ENCODE measurements at places on chromosomes 5 and 9.

GRCh38 chr5:10250806-10251276 lies 761 bp downstream of the CCT5 start:
- DNase-seq, result peak; percentile 40

- no peak for DNase-seq
Measured at GRCh38 chr5:1471240-1471853, 26.1 kb upstream of the SLC6A3 start.

DNA sequence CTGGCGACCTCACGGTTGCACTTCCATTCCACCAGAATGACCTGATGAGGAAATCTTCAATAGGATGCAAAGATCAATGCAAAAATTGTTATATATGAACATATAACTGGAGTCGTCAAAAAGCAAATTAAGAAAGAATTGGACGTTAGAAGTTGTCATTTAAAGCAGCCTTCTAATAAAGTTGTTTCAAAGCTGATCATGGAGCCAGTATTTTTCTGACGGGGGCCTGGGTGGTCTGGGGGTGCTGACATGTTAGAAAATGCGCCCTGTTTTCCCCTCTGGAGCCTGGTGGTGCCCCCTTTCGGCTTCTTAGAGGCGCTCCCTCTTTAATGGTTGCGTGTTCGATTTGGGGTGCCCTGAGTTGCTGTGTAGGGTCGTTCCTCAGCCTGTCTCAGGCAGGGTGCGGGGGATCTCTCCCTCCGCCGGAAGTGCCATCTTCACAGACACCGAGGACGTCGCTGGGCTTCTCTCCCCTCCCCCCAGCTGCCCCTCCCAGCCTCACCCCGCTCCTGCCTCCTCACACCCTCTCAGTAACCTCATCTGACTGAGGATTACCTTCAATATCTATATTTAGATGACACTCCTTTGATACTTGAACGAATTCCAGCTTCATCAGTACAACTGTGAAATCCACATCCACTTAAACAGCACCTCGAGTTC lies 18.3 kb downstream of the PTGES2 start:
- DNase-seq, result no peak

DNA sequence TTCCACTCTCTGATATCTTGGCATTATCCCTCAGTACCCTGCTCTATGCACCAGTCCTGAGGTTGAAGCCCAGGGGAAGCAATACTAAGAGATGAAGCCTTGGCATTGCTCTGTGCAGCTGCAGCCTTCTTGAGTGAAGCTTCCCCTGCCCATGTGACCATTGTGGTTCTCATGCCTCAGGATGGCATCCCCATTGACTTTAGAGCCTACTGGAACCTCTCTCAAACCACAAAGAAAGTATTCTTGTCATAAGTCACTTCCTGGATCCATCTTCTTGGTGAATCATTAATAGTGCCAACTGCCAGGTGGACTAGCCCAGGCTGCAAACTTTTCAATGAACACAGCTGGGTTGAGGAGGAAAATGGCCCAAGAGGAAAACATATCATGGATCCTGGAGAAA lies 283.9 kb upstream of the RFX3 start:
- no peak for DNase-seq

- DNase-seq, result no peak
Measured at GRCh38 chr9:100600521-100601079, 22.7 kb downstream of the CAVIN4 start.

DNA sequence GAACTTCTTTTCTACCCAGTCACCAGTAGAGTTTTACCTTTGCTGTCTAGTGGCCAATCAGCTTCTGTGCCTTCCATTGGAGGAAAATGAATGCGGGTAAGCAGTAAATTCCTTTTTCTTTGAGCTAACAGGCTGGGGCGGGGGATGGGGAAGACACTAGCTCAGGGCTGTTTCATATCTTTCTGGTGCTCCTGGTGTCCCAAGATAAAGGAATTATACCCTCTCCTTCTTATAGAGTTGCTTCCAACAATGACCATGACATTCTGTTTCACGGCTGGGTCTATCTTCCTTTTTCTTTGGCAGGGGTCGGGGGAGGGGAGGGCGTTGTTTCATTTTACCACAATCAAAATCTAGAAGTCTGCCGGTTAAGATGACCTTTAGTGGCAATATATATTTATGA lies 51.2 kb upstream of the RPS23 start:
- no peak for DNase-seq

DNA sequence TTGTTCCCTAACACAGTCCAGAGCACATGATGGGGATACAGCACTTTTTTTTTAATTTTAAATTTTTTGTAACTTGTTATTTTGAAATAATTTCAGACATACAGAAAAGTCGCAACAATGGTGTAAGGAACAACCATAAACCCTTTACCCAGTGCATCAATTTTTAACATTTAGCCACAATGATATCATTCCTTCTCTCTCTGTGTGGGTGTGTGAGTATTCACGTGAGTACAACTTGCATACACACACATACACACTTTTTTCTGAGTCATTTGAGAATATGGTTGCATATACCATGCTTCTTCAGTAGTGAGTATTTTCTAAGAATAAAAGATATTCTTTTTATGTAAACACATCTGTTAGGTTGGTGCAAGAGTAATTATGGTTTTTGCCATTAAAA lies 135.2 kb downstream of the ARHGAP26 start:
- no peak for DNase-seq

DNA sequence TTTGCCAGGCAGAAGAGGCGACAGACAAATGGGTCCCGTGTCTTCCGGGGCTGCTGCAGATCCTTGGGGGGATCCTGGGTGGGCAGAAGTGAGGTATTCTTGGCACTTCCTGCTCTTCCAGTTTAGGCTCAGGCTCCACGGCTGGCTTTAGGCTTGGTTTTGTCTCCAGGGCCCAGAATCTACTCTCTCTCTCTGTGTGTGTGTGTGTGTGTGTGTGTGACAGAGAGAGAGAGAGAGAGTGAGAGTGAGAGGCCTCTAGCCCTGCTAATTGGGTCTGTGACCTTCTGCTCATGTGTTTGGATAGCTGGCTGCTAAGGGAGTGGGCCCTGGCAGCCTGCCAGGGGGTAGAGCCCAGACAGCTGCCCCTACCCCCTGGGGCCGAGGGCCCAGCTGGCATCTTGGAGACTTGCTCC lies 39.3 kb downstream of the CRB2 start:
- no peak for DNase-seq

- DNase-seq, result no peak
Measured at GRCh38 chr9:133210202-133210532, 1.1 kb upstream of the OBP2B start.

DNA sequence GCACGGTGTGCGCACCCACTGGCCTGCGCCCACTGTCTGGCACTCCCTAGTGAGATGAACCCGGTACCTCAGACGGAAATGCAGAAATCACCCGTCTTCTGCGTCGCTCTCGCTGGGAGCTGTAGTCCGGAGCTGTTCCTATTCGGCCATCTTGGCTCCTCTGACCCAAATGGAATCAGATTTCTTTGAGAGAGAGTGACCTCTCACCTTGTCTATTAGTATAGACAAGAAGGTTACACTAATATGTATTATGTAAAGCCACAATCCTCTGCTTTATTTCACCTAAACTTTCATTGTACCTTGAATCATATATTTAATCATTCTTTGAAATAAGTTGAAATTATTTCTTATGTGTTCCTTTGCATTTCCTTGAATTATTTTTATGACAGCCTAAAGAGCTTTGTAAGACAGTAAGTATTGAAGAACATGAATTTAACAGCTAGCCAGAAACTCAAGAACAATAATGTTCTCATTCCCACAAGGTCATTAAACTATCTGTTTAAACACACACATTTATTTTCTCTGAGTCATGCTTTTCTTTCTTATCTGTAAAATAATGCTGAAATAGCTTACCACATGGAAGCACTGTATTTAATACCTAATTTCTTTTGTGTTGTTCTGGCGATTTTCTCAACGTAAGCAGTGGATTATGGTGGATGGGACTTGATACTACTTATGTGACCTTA lies 91.8 kb upstream of the DMRTA1 start:
- no peak for DNase-seq

- peak; percentile 46 for DNase-seq
Measured at GRCh38 chr9:113614843-113615648, 151.5 kb downstream of the RGS3 start.

DNA sequence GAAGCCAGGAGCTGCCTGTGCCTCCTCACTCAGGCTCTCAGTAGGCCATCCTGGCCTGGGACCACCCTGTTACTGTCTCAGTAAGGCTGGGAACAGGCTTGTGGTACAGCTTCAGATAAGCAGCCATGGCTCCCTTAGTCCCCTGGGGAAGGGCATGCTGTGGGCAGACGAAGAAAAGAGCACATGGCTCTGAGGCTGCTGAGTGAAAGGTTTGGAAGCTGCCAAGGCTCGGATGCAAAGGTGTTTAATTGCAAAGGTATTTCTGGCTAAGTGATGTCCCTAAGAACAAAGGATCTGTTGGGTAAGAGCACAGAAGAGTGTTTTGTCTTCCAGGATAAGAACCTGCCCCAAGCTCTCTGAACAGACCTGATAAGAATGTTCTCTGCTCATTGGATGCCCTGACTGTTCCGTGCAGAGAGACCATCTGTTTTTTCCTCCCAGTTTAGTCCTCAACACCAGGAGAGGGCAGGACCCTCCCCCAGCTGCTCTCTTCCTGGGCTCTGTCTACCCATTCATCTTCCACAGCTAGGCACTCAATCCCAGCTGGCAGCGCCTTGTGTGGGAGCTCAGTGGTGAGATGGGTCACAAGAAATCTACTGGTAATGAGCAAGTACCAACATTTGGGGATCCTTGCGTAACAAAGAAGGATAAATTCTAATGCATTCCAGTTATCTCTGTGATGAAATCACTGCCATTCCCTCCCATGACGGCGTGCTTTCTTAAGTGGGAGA lies 17.7 kb downstream of the ANGPTL2 start:
- no peak for DNase-seq

DNA sequence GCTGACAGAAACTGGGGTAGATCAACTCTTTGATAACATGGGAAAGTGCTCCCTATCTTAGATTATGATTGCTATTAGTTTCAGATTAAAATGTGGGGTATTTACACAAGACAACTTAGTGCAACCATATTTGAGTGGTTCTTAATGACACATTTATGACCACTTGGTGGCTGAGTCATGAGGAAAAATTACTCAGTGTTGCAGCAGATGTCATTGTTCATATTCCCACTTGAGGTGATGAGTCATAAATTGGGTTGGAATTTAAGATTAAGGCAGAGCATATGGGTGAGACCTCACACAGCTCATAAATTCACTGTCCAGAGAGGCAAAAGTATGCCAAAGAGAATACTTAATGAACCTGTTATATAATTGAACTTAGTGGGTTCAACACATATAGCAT lies 408.3 kb downstream of the DMRT2 start:
- no peak for DNase-seq

DNA sequence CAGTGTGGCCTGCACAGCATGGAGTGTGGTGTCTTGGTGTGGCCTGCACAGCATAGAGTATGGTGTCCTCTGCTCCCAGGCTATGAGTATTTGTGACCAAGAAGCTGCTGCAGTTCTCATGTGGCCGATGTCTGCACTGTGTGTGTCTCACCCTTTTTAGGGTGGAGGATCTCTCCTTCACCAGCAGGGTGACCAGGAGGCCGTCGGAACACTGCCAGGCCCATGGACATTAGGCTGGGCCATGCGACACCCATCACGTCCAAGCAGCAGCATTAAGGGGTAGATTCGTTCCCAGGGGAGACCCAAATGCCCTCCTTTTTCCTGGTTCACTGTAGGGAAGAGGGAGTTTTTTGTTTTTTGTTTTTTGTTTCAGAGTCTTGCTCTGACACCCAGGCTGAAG lies 115.3 kb upstream of the SPIN1 start:
- DNase-seq, result no peak

GRCh38 chr9:113011911-113012381 lies at the start of gene ZNF883:
Gene ZNF883 (minus strand): TSS chr9:113012192.
- peak; percentile 16 for DNase-seq

DNA sequence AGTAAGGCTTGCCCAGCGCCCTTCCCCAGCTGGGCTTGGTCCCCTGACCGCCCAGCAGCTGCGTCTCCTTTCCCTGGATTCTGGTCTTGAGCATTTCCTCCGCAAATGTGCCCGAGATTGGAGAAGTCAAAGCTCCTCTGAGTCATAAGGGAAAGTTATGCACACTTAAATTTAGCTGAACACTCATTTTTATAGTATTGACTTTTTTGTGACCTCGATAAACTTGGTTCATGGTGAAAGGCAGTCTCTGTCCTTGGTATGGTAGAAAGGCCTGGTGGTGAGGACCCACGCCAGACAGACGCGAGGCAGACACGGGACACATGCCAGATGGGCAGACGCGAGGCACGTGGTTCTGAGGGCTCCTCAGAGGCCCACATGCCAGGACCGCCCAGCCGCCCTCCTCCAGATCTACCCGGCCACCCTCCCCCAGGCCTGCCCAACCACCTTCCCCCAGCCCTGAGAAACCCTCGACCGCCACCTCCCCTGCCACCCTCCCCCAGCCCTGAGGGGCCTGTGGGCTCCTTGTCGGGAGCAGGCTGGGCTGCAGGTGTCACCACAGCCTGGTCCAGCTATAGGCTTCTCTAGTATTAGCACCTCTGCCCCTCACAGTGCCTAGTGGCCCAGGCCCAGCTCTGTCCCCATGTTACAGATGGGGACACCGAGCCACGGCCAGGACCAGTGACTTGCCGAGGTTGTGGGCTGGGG lies 60.9 kb upstream of the CACNA1B start:
- no peak for DNase-seq

DNA sequence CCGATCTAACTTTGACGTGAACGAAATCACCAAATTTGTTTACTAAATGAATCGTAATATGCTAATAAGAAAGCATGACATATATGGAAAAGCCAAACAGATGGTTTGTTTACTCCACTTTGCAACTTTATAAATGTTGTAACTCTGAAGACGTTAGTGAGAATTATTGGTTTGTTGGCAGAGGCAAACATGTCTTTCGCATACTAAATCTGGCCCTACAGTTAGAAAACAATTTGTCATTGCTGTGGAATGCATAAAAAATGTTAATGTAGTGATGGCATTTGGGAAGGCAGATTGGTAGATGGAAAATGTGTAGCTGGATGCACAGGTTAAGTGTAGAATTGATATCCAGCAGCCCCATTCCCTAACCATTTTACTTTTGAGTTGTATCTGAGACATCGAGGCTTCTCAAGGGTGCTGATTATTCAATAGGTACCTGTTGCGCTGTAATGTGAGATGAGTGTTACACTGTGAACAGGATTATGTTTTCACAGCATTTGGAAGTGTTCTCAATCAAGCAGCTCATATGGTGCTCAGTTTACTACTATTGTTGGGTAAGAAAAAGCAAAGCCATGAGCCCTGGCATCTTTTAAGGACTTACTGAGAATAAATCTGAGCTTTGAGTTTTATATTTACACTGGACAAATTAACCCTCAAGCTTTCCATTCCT lies 444.8 kb downstream of the BNC2 start:
- DNase-seq, result no peak

GRCh38 chr5:115168829-115169486 lies 750 bp downstream of the TRIM36 start:
- DNase-seq, result no peak
